Cardiac septum (tissue), 1 donor: ENCODE measurements at places on chromosomes 12 and 14.

DNA sequence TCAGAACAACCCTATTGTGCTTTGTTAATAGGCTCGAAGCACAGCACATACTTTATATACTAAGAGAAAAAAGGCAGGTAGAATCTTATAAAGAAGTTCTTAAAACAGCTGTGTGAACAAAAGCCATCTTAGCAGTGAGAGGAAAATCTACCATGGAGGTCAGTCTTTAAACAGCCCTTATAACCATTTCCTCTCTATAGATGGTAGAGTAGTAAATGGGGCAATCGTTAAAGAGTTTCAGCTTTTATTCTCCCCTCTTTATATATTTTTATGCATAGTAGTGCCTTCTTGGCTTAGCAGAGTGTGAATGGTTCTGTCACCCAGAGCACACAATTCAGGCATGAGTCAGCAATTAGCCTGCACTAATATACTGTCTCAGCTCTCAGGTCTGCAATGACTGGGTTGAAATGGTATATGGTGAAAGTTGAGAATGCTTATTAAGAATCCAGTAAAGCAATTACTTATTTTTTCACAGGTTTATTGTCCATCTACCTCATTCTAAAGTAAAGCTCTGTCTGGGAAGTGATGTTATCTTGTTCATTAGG is 305.0 kb downstream of the NELL2 start:
- DNase-seq, result no peak

DNA sequence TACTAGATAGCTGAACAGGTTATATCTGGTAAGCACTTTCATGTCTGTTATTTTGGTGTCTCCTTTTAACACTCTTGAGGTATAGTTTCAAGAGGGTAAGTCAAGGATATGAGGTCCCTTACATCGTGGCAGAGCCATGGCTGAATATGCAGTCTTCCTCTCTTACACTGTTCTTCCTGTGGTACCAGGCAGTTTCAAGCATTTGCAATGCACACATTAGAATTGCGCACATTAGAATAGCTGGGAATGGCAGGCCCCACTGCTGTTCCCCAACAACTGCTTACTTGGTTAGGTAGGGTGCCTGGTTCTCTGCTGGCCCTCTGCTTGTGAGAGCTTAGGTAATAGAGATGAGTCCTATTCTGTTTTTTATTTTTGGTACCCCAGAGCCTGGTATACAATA is 41.2 kb downstream of the TMTC2 start:
- no peak for DNase-seq

GRCh38 chr12:3966376-3966775 is 93.2 kb upstream of the PARP11 start:
- DNase-seq, result no peak

- DNase-seq, result no peak
These were observed 137.5 kb upstream of the KRAS start for GRCh38 chr12:25388183-25388582.

DNA sequence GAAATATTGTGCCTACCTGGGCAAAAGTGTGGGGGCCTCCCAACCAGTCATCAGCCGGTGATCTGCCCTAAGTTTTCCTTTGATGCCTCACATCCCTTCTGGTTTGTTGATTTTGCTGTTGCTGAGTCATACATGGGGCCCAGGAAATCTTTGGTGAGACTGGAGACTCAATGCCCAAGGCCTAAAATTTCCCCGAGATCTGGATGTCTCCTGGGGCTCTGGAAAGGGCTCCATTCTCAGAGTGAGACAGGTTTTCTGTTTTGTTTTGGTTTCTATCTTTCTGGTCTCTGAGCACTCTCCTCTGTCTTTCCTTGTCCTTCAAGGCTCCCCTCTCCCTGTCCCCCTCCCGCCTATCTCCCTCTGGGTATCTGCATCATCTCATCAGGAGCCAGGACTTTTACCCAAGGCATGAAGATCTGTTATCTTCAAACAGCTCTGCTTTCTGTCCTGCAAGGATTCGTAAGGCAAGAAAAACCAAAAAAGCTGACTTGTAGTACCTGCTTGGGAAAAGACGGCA is 152.8 kb upstream of the MAX start:
- DNase-seq, result no peak

DNA sequence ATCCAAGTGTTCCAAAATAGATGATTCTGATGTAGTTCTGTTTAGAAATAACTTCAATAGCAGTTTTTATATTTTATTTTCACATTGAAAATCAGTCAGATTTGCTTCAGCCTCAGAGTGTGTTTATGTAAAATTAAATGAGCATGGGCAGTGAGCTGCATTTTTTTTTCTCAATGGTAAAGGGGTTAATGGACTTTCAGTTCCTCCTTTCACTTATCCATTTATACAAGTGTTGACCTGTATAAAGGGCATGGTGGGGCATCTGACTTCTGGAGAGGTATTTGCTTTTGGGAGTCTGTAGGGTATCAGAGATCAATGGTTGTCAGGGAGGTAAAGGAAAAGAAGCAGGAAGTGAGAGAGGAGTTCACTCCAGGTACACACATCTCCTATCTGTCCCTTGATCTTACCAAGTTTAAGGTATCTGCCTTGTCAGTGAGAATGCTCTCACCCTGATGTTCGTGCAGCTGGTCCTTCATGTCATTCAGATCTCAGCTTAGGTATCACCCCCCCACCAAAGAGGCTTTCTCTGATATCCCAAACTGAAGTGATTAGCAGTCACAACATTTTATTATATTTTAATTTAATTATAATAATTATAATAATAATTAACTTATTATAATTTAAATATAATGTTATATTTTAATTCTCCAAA is 181.6 kb upstream of the LMNTD1 start:
- no peak for DNase-seq

GRCh38 chr14:101521473-101521915 is 39.8 kb upstream of the DIO3 start:
- DNase-seq, result no peak

GRCh38 chr12:124515981-124516380 is 51.4 kb downstream of the NCOR2 start:
- DNase-seq, result no peak

- no peak for DNase-seq
These were observed 11.6 kb downstream of the SETD3 start for GRCh38 chr14:99468836-99469592.

DNA sequence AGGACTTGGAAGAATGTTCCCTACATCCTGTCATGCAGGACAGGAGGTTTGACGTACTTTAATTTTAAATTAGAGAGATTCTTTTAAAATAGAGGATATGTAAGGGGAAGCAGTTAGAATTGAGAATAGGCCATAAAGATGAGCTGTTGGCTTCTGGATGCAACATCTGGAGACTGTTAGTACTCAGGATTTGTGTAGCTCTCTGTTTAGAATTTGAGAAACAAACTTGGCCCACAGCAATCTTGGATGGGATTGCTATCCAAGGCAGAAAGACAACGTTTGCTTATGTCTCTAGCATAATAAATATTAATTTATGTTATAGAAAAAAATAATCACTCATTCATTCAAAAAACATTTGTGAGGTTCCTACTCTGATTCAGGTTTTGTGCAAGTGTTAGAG is 398.4 kb upstream of the NOVA1 start:
- no peak for DNase-seq

DNA sequence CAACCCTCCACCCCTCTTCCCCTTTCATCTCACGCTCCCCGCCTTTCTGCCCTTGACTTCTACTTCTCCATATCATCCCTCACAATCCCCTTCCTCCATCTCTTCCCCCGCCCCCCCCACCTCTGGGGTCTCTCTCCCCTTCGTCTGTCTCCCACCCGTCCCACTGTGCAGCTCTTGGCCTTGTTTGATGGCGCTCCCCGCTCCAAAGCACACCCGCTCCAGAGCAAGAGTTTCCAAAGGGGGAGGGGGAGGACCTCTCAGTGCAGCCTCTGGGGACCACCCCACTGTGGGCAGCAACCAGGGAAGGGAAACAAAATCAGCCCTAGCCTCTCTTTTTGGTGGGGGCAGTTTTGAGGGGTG is 774 bp downstream of the CHGA start:
- no peak for DNase-seq

- peak; percentile 90 for DNase-seq
These were observed 18.4 kb downstream of the OLR1 start for GRCh38 chr12:10153271-10154144.

DNA sequence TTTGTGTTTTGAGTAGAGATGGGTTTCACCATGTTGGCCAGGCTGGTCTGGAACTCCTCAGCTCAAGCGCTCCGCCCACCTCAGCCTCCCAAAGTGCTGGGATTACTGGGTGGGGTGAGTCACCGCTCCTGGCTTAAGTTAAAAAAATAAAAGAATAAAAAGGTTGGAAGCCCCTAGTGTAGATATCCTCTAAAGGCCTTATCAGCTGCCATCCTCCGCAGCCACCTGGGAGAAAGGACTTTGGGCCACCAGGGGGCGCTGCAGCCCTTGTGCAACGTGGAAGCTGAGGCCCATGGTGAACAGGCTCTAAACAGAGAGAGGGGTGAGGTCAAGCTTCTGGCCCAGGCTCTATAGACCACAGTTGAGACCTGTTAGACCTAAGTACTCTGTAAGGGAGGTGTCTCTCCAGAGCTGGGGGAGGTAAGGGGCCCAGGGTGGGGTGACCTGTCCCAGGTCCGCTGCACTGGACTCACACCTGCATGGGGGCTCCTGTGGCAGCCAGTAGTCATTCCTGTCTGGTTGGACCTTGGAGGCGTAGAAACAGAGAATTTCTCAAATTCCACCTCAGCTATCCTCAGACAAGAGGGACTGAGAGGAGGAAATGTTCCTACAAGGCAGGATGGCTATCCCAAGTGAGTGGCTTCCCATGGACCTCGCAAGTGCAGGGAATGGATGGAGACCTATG is 14.0 kb upstream of the RACGAP1 start:
- peak; percentile 89 for DNase-seq

DNA sequence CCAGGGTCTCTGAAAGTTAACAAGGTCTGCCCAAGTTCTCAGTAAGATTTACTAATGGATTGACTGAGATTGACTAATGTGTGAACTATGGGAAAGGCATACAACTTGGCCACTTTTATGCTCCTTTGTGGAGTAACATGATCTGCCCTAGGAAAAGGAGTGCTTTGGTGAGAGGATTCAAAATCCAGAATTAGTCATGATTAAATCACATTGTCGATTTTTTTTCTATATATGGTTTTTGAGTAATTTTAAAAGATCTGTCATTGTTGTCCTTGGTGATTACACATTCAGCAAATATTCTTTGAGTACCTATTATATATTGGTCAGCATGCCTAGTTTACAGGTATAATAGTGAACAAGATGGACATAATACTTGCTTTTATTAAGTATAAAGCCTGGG is 147.7 kb upstream of the SYT10 start:
- DNase-seq, result no peak

DNA sequence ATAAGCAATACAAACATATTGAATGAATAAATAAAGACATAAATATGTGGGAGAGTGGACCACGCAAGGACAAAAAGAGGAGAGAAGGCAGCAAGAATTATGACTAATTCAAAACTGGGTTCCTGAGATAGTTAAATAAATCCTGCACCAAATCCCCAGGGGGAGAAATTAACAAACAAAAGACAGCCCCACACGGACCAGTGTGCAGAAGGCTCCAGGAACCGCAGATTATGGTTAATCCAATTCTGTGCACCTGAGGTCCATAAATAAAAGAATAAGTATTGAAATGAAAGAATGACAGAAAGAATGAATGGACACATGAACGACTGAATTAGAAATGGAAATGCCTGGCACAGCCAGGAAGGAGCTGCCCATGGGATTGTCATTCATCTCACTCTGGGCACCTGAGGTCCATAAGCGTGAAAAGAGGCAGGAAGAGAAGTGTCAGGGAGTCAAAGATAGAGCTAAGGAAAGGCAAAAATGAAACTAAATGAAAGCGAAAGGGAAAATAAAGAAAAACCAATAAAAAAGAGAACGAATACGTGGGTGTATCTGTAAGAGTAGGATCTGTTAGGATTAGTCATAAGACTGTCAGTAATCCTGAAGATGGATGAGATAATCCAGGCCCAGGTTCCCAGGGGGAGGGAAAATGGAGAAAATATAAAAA is 23.3 kb downstream of the MEG3 start:
- no peak for DNase-seq

GRCh38 chr12:54141431-54142113 is 47.2 kb downstream of the SMUG1 start:
- DNase-seq, result no peak

- DNase-seq, result no peak
These were observed 53.7 kb downstream of the SERPINA10 start for GRCh38 chr14:94239406-94239805.
